ENCODE measurements at places on chromosomes 3 and 15.

- no peak for DNase-seq
Measured at GRCh38 chr15:88909956-88910831, 3.0 kb downstream of the MFGE8 start.

GRCh38 chr15:44726568-44727484 is 9.5 kb upstream of the TRIM69 start:
- peak; percentile 87 for DNase-seq

- DNase-seq = no peak
Measured at GRCh38 chr15:48145923-48146322, 25.1 kb downstream of the SLC24A5 start.

DNA sequence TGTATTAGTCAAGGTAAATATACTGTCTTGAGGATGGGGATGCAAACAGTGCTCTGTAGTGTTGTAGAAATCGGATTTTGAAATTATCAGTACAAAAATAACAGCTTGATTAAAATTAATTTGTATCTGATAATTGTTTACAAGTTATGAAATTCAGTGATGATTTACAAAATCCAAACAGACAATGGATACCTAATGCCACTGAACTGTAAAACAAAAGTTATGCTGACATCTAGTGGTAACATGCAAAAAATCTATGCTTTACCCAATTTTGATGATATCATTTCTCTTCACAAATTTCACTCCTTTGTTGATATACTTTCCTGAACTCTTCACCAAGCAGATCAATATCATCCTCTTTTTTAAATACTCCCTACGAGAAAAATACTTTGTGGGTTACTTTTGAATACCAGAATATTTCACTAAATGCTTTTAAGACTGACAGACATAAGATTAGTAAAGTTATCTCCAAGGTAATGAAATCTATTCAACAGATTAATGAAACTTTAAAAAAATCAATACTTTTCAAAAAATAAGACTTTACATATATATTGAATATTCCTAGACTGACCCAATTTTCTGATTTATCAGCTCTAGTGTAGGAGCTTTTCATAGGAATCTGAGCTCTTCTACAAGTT is 36.0 kb downstream of the MNS1 start:
- no peak for DNase-seq

DNA sequence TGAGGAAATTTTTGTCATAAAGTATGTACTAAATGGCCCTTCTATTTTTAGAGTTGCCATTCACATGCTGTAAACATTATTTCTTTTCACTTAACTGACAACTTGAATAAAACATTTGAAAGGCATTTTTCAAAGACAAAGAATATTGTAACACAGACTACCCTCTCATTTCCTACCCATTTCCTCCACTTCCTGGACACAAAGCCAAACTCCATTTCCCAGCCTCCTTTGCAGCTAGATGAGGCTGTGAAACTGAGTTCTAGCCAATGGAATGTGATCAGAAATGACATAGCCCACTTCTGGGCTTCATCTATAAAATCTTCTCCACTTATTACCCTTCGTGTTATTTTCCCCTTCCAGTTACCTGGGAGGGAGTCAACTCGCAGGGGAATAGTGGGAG is 288.9 kb upstream of the DPH6 start:
- no peak for DNase-seq

DNA sequence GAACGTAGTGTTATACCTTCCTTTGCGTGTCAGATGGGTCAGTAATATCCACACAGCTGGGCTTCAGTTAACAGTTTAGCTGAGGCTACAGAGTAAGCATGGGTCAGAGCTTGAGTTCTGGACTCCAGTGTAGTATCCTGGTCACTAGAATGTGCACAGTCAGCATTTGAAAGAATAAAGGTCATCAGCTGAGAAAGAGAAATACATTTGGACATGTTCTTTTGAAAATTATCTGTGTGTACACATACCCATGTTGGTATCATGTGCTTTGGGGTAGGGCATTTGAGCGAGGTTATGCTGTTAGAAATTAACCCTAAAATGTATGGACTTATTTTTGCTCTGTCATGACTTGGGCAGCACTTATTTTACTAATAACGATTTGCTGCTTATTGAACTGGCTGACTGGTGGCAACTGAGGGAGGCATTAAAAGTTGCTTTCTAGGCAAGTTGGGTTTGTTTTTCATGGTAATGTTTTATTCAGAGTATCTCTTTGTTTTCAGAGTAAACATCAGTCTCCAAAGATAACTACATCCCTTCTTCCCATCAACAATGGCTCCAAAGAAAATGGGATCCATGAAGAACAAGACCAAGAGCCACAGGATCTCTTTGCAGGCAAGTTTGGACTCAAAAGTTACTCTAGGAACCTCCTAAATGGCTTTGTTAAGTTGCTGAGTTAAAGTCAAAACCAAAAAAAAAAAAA is 16.4 kb downstream of the SNX1 start:
- DNase-seq = no peak

DNA sequence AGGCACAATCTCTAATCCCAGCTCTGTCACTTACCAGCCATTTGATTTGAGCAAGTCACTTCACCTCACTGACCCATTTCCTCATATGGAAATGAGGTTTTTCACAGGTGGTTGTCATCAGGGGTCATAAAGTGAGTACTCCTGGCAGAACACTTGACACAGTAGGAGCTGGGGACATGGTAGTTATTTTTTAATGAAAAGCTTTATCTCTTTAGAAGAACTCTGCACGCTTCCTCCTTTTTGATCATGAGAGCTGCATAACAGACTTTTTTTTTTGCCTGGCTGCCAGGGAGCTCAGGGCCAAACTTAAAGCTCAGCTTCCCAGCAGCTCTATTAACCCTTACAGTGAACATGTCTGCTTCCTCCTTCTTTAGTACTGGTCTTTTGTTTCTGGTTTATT is 8.4 kb downstream of the VWA5B2 start:
- no peak for DNase-seq

DNA sequence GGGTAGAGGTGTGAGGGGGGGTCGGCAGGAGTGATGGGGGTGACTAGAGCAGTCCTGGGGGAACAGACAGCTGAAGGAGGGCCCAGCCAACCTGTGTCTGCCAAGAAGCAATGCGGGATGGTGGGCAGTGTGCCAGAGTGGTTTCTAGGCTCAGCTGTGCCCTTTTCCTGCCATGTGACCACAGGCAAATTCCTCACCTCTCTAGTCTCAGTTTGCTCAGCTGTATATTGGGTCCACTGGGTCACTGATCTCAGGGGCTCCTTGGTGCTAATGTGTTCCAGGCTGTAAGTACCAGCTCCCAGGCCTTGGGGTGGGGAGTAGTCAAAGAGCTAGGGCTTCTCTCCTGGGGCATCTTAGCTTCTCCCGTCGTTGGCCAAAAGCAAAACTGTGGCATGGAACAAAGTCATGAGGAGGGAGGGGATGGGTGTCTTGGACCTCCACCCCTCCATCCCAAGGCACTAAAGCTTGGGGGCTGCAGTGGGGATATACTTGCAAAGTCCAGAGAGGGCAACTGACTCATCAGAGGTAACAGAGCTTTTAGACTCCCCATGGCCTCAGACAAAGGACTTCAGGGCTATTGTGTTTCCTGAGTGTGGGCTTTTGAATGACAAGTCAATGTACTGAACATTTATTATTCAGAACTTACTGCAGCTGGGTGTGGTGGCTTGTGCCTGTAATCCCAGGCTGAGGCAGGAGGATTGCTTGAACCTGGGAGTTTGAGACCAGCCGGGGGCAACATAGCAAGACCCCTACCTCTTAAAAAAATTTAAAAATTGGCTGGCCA is 20.9 kb downstream of the SMAD6 start:
- no peak for DNase-seq

GRCh38 chr15:39434751-39435238 is 146.1 kb upstream of the THBS1 start:
- DNase-seq = no peak

GRCh38 chr3:99925584-99926230 is 108.0 kb downstream of the CMSS1 start:
- no peak for DNase-seq

- peak; percentile 64 for DNase-seq
Measured at GRCh38 chr3:18559331-18559842, 134.2 kb upstream of the SATB1 start.

DNA sequence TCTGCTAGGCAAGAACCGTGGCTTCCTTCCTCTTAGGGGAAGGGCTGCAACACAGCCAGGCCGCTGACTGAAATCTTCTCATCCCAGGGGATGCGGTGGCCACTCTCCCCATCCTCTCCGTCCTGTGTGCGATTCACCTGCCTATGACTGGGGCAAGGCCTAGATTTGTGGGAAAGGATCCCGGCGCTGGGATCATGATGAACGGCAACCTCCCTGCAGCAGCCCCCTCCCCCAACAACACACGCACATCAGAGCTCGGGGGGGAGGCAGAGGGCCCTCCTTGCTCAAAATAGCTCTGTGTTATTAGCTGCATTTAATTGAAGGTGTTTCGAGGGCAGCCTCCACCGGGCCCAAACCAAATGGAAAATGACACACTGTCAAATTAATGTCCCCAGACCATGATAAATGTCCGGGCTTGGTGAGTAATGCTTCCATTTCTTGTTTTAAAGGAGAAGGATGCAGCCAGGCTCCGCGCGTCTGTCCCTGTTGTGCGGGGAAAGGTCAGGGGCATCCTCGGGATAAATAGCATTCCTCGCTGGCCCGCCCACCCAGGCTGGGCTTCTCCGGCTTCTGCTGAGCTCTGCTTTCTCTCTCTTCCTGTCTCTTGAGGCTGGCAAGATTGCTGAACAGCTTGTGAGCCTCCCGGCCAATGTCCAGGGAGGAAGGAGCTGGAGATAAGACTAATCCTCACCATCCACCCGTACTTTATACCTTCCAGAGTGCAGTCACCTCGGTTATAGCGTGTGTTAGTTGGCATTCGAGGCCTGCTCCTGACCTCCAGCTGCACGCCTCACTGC is 56.4 kb upstream of the TLE3 start:
- no peak for DNase-seq

- DNase-seq = no peak
Measured at GRCh38 chr3:172808969-172809546, 58.5 kb downstream of the ECT2 start.

All from CD4-positive, alpha-beta T cell treated with Interleukin-1 beta for 1 hour (primary cell).